ENCODE measurements at places on chromosomes 7 and 10. TPM values are rescaled to one million over a fixed set of nuclear protein-coding genes. Genes with fewer than 3 reads are reported as not detected.

- peak; percentile 50 for DNase-seq
Observed at GRCh38 chr10:80454513-80455460, 677 bp downstream of the TSPAN14 start.

SKIDA1 gene
- 6.9 TPM for total RNA-seq

DNA sequence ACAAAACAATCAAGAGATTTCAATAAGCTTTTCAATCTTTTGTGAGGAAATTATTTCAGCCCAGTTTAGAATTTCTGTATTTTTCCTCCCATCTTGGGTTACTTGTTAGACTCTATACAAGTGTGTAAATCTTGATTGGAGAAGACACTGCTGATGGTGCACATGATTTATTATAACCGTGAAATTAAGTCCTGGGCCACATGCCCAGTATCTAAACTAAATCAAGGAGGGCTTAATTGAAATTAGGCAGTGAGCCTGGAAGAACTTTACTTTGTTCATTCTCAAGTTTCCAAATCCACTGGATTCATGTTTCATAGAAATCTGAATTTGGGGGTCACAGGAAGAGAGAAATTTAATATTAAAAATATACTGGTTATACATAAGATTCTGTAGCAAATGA lies 44.5 kb downstream of the CSTF2T start:
- DNase-seq = no peak

ASZ1 gene
- total RNA-seq = 27.6 TPM

- DNase-seq = no peak
Observed at GRCh38 chr7:13879994-13880686, 109.3 kb downstream of the ETV1 start.

DNA sequence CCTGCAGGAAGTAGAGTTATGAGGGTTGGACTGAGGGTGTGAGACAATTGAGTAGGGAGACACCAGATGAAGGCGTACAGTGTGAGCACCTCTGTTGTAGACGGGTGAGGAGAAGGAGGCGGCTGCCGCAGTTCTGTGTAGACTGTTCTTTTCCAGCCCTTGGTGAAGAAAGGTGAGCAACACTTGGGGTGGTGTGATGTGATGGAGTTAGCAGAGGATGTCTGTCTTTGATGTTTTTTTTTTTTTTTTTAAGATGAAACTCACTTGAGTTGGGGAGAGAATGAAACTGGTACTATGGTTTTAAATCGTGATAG lies 42.8 kb upstream of the RNF216 start:
- DNase-seq = no peak

ABCA13 gene
- 4.3 TPM for total RNA-seq

CFTR gene
- 5.1 TPM for total RNA-seq

- DNase-seq = no peak
Observed at GRCh38 chr7:18753972-18754610, 258.5 kb downstream of the HDAC9 start.

DNA sequence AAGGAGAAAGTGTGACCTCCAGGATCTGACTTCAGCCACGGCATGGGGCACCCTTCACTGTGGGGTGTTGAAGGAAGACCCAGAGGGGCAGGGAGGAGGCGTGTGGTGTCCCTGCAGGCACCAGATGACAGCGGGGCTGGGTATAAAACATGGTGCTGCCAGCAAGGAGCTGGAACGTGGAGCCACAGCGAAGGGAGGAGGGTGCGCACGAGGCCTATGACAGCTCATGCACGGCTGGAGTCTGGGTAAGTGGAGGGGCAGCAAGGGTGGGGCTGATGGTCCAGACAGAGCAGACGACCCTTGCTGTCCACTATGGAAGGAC lies 27.8 kb upstream of the FOXL3 start:
- no peak for DNase-seq

- DNase-seq = no peak
Observed at GRCh38 chr10:113284635-113285034, 268.2 kb upstream of the HABP2 start.

DNA sequence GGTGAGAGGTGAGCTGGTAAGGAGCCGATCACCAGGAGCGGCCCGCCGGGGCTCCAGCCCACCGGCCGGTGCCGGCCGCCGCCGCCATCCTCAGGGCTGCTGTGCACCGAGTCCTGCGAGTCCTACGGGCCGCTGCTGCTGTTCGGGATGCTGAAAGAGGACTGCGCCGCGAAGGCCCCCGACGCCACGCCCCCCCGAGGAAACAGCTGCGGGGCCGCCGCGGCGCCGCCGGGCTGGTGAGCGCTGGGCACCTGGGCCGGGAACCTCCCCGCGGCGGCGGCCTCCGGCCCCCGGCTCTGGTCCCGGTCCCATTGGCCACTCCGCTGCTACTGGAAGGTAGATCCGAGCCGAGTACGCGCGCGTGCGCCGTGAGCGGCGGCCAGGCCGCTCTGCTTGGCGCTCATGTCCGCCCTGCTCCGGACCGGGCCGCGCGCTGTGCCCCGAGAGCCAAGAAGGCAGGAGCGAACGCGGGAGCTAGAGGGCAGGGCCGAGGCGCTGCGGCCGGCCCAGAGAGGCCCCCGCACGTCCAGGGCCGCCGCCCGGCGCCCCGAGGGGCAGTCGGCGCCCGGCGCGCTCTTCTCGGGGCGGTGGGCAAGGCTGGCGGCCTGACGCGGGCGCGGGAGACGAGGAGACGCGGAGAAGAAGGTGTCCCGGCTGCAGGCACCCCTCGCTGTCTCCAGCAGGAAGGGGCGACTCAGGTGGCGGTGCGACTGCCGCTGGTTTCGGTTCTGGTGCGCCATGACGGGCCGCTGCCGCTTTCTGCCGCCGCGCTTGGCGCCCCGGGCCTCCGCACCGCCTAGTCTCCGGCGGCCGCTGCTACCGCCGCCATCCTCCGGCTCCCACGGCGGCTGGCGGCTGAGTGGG lies 121.3 kb upstream of the WIPF3 start:
- DNase-seq = peak; percentile 82

GRCh38 chr7:99562832-99563231 lies 4.4 kb downstream of the ZNF655 start:
- no peak for DNase-seq

EGFR gene
- 18.2 TPM for total RNA-seq

DNA sequence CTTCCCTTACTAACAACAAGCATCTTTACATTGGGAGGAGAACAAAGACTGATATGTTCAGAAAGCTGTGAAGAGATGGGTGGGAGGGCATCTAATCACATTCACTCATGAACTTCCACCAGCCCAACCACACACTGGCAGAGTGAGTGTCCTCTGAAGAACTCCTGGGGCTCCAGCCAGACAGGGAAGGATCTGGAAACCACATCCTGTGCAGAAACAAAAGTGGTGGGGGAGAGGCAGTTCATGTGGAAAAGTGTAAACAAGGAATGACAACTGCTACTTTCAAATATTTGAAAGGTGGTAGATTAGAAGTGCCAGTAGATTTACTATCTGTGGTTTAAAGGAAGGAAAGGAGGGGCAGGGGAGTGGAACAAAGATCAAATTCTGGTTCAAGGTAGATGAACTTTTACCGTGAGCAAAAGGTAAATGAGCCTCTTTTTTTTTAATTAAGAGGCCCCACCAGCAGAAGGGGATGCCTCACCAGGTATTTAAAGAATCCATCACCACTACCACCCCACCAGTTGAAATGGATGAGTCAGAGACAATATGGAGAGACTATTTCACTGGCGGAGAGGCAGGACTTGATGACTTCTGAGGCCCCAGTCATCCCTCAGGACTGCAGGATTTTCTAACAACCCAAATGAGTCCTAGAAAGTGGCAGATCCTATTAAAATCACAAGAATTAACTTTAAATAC lies 34.5 kb downstream of the GOT1 start:
- DNase-seq = peak; percentile 21

CCL26 gene
- not detected for total RNA-seq

- no peak for DNase-seq
Observed at GRCh38 chr10:103429647-103430046, 22.5 kb downstream of the CALHM2 start.

- DNase-seq = peak; percentile 21
Observed at GRCh38 chr10:96512524-96513304, 1.0 kb downstream of the TLL2 start.

DNA sequence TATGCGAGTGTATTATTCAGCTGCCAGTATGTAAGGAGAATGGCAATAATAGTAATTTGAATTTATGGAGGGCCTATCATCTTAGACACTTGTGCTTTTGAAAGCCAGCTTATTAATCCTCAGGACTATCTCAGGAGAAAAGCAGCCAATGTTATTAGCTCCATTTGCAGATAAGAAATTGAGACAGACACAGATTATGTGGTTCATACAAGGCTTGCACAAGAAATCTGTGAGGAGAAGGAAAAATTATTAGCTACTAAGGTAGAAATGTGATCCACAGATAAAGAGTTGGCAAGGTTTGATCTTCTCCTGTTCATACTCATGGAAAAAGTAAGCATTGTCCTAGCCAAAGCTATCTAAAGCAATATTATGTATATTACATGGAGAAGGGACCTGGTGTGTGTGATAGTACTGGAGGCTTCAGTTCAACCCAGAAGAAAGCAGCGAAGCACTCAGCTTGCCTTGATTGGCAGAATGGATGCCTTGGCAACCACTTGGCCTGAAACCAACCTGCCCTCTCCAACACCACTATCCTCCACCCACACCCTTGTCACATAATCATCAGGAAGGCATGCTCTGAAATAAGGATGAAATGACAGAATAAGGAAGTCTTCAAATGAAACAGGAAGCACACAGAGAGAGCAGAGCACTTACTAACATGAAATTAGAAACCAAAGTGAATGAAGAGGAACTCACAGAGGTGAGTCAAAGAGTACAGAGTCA lies 18.0 kb downstream of the MACC1 start:
- DNase-seq = peak; percentile 77

REEP3 gene
- 18.4 TPM for total RNA-seq

- no peak for DNase-seq
Observed at GRCh38 chr7:158963771-158964241, 107.4 kb downstream of the DYNC2I1 start.

DNA sequence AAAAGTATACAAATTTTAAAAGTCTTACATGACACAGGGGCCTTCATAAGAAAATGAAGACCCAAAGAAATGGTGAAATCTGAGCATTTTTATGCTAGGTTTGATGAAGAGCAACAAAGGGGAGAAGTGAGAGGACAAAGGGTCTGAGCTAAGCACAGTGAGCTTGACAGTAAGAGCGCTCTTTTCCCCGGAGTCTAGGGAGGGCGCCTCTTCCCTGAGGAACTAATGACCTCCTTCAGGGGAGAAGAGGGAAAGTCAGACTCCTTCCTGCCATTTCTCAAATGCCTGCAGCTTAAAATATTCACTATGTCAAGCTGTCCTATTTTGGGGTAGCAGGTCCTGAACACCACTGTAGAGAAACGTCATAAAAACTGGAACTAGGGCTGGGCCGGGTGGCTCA lies 18.1 kb upstream of the PAXIP1 start:
- DNase-seq = no peak

- DNase-seq = no peak
Observed at GRCh38 chr7:133561396-133561795, 308.5 kb downstream of the EXOC4 start.

DNA sequence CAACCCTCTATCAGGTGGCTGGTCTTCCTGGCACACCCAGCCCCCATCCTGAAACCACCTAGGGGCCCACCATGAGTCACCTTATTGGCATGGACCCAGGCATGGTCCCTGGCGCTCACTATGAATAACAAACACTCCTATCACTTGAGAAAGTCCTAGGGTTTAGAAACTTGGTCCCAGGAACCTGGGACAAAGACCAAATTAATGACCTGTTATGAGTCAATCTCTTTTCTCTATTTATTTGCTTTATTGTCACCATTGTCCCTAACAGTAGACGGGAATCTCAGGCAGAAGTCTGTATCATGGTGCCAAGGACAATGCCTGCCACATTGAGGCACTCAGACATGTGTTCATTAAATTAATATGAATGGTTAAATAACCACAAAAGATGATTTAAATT lies 599.6 kb upstream of the C7orf33 start:
- no peak for DNase-seq

DNA sequence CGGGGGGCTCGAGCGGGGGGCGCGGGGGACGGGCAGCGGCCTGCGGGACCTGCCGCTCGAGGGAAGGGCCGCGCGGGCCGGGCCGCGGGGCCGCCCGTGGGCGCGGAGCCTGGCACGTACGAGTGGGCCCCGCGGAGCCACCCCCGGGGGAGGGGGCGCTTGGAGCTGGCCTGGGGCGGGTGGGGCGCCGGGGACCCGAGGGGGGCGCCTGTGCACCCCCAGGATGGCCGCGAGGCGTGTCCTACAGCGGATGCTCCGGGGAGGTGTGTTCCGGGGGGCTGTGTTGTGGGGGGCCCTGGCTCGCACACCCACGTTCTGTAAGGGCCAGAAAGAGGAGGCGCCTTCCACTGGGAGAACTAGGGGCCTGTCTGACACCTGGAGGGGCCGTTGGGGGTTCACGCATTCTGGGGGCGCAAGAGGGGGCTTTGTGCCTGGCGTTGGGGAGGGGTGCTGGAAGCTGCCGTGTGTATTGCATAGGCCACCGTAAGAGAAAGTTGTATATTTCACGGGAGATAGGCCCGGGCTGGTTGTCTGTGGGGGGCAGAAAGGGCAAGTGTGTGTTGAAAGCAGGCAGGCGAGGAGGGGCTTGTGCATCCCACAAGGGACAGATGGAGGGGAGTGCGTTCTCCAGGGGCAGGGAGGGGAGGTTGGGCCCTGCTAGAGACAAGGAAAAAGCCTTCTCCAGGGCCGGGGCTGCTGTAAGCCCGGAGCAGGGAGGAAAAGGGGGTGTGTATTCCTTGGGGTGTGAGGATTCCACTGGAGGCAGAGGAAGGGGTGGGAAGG lies 663 bp downstream of the VPS37D start:
- DNase-seq = no peak

MINDY4 gene
- total RNA-seq = 47.6 TPM

ERVW-1 gene
- total RNA-seq = 7.5 TPM

- no peak for DNase-seq
Observed at GRCh38 chr7:12893292-12893691, 205.9 kb downstream of the ARL4A start.

- DNase-seq = no peak
Observed at GRCh38 chr7:134465491-134465890, 6.6 kb upstream of the AKR1B1 start.

DNA sequence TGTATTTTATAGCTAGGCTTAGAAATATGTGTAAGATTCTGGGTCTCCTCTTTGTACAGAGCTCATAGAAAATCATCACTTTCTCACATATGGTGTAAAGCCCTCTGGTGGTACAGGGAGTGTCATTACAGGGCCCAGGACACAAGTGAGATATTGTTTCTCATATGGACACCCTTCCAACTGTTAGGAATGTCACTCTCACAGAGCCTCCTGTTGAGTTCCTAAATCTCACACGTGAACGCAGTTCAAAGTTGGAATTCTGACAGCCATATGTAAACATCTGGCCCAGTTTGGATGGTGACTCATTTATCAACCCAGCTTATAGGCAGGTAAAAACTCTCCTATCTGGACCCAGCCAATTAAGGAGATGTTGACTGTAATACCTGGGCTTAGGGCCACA lies 35.4 kb upstream of the ZNF107 start:
- DNase-seq = peak; percentile 30

- DNase-seq = no peak
Observed at GRCh38 chr10:102593074-102593803, 51.0 kb upstream of the TRIM8 start.

Measured in testis (tissue), 5 donors.